Esophagus squamous epithelium (tissue), 5 donors: ENCODE measurements at places on chromosomes 5 and 9.

- no peak for DNase-seq
Observed at GRCh38 chr5:13662626-13663025, 281.9 kb downstream of the DNAH5 start.

DNA sequence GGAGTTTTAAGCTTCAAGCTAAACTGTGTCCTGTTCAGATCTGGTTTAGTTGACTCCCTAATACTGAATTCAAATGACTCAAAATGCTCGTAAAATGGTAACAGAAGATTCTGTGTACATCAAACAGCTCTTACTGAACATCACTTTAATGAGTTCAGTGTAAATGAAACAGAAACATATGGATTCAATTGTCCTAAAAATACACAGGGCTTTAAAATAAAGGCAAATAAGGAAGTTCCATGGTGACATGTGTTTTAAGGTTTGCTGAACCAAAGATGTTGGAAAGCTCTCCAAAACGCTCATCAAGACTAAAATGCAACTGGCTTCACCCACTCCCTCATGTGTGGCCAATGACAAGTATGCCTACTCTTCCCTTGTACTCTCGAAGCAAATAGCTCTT, 340.0 kb upstream of the PIK3R1 start:
- no peak for DNase-seq

GRCh38 chr9:28234133-28234893, 661.0 kb upstream of the C9orf72 start:
- no peak for DNase-seq

DNA sequence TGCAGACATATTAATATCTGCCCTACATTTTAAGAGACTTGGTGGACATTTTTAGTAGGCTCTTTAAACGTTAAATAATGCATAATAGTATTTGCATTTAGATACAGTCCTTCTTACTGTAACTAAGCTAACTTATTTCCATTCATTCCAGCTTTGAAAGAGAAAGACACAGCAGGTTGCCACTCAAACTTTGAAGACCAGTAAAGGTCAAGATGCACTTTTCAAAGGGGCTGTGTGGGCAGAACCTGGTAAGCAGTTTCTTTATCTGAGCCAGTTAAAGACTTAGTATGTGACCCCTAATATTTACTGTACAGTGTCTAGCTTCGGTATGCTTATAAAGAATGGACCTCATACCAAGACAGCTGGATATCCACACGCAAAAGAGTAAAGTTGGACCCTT, 20.8 kb downstream of the PLGRKT start:
- no peak for DNase-seq

DNA sequence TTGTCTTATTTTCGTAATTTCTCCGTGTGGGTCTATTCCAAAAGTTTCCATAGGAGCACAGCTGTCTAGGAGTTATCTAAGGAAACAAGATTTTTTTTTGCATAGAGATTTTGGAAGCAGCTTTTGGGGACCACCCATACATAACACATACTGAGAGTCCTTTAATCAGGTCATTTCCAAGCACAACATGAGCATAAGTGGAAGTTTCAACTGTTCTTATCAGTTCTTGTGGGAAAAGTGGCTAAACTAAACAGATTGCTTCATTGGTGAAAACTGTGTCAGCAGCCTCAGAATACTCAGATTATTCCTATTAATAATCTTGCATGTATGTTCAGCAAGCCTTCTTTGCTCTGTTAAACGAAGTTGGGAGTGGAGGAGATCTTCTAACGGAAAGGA, 153.6 kb upstream of the TYRP1 start:
- no peak for DNase-seq

- DNase-seq: no peak
Observed at GRCh38 chr5:151528153-151528552, 63.0 kb downstream of the FAT2 start.

- no peak for DNase-seq
Observed at GRCh38 chr9:82504620-82505019, 516.0 kb downstream of the SPATA31D1 start.

GRCh38 chr9:114925672-114926071, 4.7 kb downstream of the TNFSF8 start:
- no peak for DNase-seq

- no peak for DNase-seq
Observed at GRCh38 chr5:62727861-62728260, 149.2 kb downstream of the LRRC70 start.

DNA sequence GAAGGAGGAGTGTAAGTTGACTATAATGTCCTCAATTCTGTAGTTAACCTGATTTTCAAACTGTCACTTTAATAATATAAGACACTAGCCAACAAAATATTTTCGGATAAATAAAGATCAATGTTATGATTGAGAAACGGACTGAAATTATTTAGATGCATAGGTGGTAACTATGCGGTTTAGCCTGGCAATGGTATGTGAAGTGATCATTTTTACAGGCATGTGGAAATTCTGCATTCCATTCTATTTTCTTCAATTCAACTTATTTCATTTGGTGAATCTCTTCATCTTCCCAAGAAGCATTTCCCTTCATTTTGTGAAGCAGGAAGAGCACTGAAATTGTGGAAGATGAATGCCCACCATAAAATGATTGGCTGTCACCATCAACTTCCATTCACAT, 1457.5 kb upstream of the CDH9 start:
- no peak for DNase-seq

GRCh38 chr5:72557167-72558045, 50.2 kb upstream of the ZNF366 start:
- DNase-seq: no peak

DNA sequence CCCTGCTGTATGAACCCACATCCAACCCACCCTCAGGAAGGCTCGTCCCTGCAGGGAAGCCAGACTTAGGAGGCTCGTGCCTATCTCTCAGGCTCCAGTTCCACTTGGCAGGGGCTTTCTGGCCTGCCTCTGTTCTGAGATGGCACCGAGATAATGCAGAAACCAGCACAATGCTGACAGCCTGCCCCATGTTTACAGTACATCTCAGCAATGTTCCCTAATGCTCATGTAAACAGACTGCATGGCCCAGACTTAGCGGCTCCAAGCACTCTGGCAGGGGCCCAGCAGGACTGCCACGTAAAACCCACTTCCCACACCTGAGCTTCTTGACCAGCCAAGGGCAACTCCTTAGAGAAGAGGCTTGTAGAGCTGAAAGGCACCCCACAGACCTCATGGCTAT, 499.5 kb upstream of the BRINP1 start:
- DNase-seq: no peak
